ENCODE measurements at places on chromosomes 11 and 22. TPM values are rescaled to one million over a fixed set of nuclear protein-coding genes. Genes with fewer than 3 reads are reported as not detected.

- H3K4me3 ChIP-seq, result no peak overlapping the region
- peaks cover 33% of the 10 kb centered on the region for H3K4me1 ChIP-seq
- H3K27me3 ChIP-seq, result no peaks in the 10 kb centered on the region
- H3K36me3 ChIP-seq, result peaks cover 4% of the 10 kb centered on the region
- no peak overlapping the region for H3K27ac ChIP-seq
Measured at GRCh38 chr11:108751444-108751843, 86.6 kb downstream of the DDX10 start.

GRCh38 chr11:86637988-86638387, 34.4 kb downstream of the ME3 start:
- no peaks in the 10 kb centered on the region for H3K36me3 ChIP-seq
- H3K4me1 ChIP-seq, result peaks cover 7% of the 10 kb centered on the region

PANX2 gene
- total RNA-seq, result 3.5 TPM

- no peaks in the 10 kb centered on the region for H3K36me3 ChIP-seq
- no peak overlapping the region for H3K27ac ChIP-seq
- no peaks in the 10 kb centered on the region for H3K4me1 ChIP-seq
- no peak for DNase-seq
Measured at GRCh38 chr11:92881940-92882450, 87.5 kb upstream of the MTNR1B start.

DNA sequence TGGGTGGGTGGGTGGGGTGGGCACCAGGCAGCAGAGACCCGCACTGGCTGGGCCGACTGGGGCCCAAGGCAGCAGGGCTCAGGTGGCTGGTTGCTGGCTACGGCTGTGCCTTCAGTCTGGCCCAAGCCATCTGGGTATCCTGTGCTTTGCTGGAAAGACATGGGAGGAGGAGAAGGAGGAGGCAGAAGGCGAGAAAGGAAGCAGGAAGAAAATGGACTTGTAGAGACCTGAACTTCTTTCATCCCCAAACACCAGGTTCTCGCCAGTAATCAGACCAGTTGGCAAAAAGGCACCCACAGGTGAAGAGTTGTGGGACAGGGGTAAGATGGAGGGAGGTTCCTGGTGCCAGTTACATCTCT, 78.8 kb downstream of the IGLL1 start:
- DNase-seq, result no peak
- H3K36me3 ChIP-seq, result no peaks in the 10 kb centered on the region
- H3K27me3 ChIP-seq, result no peaks in the 10 kb centered on the region
- no peak overlapping the region for H3K27ac ChIP-seq
- no peak overlapping the region for H3K4me3 ChIP-seq

GRCh38 chr11:110134110-110134509, 40.9 kb downstream of the ZC3H12C start:
- no peak for DNase-seq
- no peak overlapping the region for H3K4me3 ChIP-seq
- no peaks in the 10 kb centered on the region for H3K36me3 ChIP-seq
- peaks cover 7% of the 10 kb centered on the region for H3K27me3 ChIP-seq
- H3K4me1 ChIP-seq, result no peaks in the 10 kb centered on the region

A4GALT gene
- total RNA-seq, result not detected

CRYBB3 gene
- 0.27 TPM for total RNA-seq

GRCh38 chr22:43171019-43171491, 15.9 kb downstream of the TTLL12 start:
- H3K4me1 ChIP-seq, result no peaks in the 10 kb centered on the region
- no peak overlapping the region for H3K27ac ChIP-seq
- no peak overlapping the region for H3K4me3 ChIP-seq
- peaks cover 20% of the 10 kb centered on the region for H3K36me3 ChIP-seq
- H3K27me3 ChIP-seq, result no peaks in the 10 kb centered on the region
- no peak for DNase-seq

- peaks cover 20% of the 10 kb centered on the region for H3K27me3 ChIP-seq
- H3K27ac ChIP-seq, result no peak overlapping the region
Measured at GRCh38 chr11:61543606-61544306, 35.2 kb downstream of the LRRC10B start.

GRCh38 chr22:49228431-49229037, 599.1 kb downstream of the BRD1 start:
- no peaks in the 10 kb centered on the region for H3K36me3 ChIP-seq
- peaks cover 2% of the 10 kb centered on the region for H3K27me3 ChIP-seq
- no peak overlapping the region for H3K4me3 ChIP-seq
- no peak for DNase-seq
- no peak overlapping the region for H3K27ac ChIP-seq

- peaks cover 1% of the 10 kb centered on the region for H3K36me3 ChIP-seq
- no peak overlapping the region for H3K4me3 ChIP-seq
- H3K4me1 ChIP-seq, result peaks cover 4% of the 10 kb centered on the region
- H3K27me3 ChIP-seq, result no peaks in the 10 kb centered on the region
- no peak overlapping the region for H3K27ac ChIP-seq
Measured at GRCh38 chr22:49642331-49642730, 185.3 kb downstream of the BRD1 start.

HPS4 gene
- total RNA-seq, result 41.7 TPM

- H3K4me1 ChIP-seq, result peaks cover 20% of the 10 kb centered on the region
- H3K27ac ChIP-seq, result no peak within 1 kb of the TSS
- H3K4me3 ChIP-seq, result no peak within 1 kb of the TSS
- DNase-seq, result no peak
Measured at GRCh38 chr22:30079952-30080533, at the start of gene HORMAD2. HORMAD2 (plus strand) TSS chr22:30080464; CDS start chr22:30093953, 13,489 bp downstream.

- H3K4me3 ChIP-seq, result no peak overlapping the region
- H3K4me1 ChIP-seq, result peaks cover 67% of the 10 kb centered on the region
- H3K36me3 ChIP-seq, result peaks cover 3% of the 10 kb centered on the region
- H3K27ac ChIP-seq, result peak overlapping the region; percentile 76
Measured at GRCh38 chr11:72744474-72744873, 7.7 kb downstream of the ARAP1 start.

DNA sequence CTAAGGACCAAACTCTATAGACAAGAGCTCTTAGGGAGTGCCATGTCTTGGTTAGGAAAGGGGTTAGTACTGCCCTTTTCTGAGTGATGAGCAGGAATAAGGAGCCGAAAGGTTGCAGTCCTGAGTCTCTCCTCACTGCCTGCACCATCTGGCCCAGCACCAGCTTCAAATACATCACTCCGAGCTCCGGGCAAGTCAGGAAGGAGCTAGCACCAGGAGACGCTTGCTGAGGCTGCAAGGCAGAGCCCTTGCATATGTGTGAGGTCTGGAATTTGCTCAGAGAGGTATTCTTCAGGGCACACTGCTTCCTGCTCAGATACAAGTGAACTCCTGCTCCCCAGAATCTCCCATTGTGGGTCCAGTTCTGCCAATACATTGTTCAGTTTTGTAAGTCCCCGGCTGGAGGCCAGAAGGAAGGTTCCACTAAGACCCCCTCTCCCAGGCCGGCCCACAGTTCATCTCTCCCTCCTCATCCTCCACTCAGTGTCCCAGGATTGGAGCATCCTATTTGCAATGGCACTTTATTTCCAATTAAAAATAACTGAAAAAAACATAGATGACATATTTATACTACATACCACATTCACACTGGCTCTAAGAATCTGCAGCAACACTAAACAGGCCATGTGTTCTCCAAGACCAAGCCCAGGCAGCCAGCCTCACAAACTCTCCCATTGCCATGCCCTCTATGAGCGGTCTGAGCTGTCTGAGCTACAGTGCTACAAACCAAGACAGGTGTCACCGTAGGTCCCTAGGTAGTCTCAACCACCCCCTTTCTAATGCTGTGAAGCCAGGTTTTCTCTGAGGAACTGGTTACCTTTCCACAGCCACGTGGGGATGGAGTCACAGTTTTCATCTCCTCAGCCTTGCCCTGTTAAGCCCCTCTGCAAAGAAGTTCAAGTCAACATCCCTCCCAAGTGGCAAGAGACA, 55.1 kb upstream of the SPATA19 start:
- no peak overlapping the region for H3K27ac ChIP-seq
- no peak for DNase-seq
- no peaks in the 10 kb centered on the region for H3K4me1 ChIP-seq
- H3K27me3 ChIP-seq, result no peaks in the 10 kb centered on the region
- no peak overlapping the region for H3K4me3 ChIP-seq

GRCh38 chr22:39896313-39896996, 2.9 kb upstream of the ENTHD1 start:
- DNase-seq, result no peak
- no peak overlapping the region for H3K4me3 ChIP-seq
- H3K27ac ChIP-seq, result no peak overlapping the region
- peaks cover under 1% of the 10 kb centered on the region for H3K36me3 ChIP-seq
- peaks cover 30% of the 10 kb centered on the region for H3K4me1 ChIP-seq
- no peaks in the 10 kb centered on the region for H3K27me3 ChIP-seq

- H3K27ac ChIP-seq, result no peak overlapping the region
- no peak for DNase-seq
- no peaks in the 10 kb centered on the region for H3K36me3 ChIP-seq
- peaks cover 3% of the 10 kb centered on the region for H3K27me3 ChIP-seq
- H3K4me3 ChIP-seq, result no peak overlapping the region
Measured at GRCh38 chr11:15854245-15854644, 502.1 kb downstream of the SOX6 start.

DNA sequence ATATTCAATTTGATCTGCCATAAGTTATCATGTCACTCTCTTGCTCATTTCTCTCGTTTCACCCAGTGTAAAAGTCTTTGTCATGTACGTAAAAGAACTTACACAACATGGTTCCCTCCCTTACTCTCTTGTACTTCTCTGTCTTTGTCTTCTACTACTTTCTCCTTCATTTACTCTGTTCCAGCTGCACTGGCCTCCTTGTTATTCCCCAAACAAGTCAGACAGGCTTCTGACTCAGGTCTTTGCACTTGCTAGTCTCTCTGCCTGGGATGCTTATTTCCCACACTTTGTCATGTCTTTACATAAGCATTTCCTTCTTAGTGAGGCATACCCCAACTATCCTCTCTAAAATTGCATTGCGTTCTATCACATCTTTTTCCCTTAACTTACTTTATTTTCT, 117.3 kb downstream of the CYP2R1 start:
- peaks cover 26% of the 10 kb centered on the region for H3K36me3 ChIP-seq
- no peak overlapping the region for H3K4me3 ChIP-seq
- H3K27ac ChIP-seq, result no peak overlapping the region
- no peaks in the 10 kb centered on the region for H3K27me3 ChIP-seq

- H3K4me1 ChIP-seq, result no peaks in the 10 kb centered on the region
- no peaks in the 10 kb centered on the region for H3K27me3 ChIP-seq
- H3K4me3 ChIP-seq, result no peak overlapping the region
- H3K27ac ChIP-seq, result no peak overlapping the region
Measured at GRCh38 chr22:41254230-41254629, 13.5 kb upstream of the CHADL start.

DNA sequence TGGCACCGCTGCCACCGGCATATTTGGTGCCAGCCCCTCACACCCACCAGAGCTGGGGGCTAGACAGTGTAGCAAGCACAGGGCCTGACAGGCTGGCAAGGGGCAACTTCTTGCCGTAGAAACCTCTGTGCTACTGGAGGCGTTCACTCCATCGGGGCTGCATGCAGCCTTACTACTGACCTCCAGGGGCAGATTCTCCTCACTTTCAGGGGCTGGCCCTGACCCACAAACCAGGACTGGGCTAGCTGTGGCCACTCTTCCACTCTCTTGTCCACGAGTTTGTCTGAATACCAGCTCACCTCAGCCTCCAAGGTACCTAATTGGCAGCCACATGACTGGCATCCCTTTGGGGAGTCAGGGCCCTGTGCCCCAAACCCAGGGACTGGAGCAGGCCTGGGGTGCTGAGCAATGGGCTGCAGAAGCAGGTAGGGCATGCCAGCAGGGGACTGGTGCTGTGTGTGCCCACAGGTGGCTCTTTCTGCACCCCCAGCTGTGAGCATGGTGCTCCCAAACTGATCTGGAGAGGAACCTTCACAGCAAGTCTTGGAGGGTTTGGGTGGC, 2.1 kb upstream of the LMO1 start:
- no peaks in the 10 kb centered on the region for H3K36me3 ChIP-seq
- DNase-seq, result no peak
- no peak overlapping the region for H3K4me3 ChIP-seq
- H3K4me1 ChIP-seq, result peaks cover 11% of the 10 kb centered on the region
- peaks cover 68% of the 10 kb centered on the region for H3K27me3 ChIP-seq
- H3K27ac ChIP-seq, result no peak overlapping the region

- no peaks in the 10 kb centered on the region for H3K4me1 ChIP-seq
- H3K27ac ChIP-seq, result no peak overlapping the region
- H3K27me3 ChIP-seq, result no peaks in the 10 kb centered on the region
- H3K4me3 ChIP-seq, result no peak overlapping the region
- no peaks in the 10 kb centered on the region for H3K36me3 ChIP-seq
- no peak for DNase-seq
Measured at GRCh38 chr11:50098186-50098725, 65.6 kb downstream of the OR4C45 start.

DNA sequence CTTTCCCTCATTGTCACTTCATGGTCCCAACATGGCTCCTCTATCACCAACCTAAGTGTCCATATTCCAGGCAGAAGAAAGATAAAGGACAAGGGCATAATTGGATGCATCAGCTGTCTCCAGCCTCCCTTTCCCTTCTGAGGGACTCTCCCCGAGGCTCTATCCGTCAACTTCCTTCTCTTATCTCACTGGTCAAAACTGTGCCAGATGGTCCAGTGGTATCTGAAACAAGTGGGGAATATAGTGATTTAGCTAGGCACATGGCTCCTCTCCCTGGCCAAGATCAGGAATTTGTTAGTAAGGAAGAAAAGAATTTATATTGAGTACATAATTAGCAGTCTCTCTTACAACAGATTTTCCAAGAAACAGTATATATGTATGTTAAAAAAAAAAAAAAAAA, 12.6 kb upstream of the SPON1 start:
- no peaks in the 10 kb centered on the region for H3K27me3 ChIP-seq
- no peaks in the 10 kb centered on the region for H3K36me3 ChIP-seq
- H3K27ac ChIP-seq, result no peak overlapping the region
- no peak for DNase-seq

- H3K4me1 ChIP-seq, result no peaks in the 10 kb centered on the region
- no peak overlapping the region for H3K4me3 ChIP-seq
- H3K27me3 ChIP-seq, result no peaks in the 10 kb centered on the region
- H3K27ac ChIP-seq, result no peak overlapping the region
Measured at GRCh38 chr11:44791316-44791925, 64.7 kb downstream of the TSPAN18 start.

DNA sequence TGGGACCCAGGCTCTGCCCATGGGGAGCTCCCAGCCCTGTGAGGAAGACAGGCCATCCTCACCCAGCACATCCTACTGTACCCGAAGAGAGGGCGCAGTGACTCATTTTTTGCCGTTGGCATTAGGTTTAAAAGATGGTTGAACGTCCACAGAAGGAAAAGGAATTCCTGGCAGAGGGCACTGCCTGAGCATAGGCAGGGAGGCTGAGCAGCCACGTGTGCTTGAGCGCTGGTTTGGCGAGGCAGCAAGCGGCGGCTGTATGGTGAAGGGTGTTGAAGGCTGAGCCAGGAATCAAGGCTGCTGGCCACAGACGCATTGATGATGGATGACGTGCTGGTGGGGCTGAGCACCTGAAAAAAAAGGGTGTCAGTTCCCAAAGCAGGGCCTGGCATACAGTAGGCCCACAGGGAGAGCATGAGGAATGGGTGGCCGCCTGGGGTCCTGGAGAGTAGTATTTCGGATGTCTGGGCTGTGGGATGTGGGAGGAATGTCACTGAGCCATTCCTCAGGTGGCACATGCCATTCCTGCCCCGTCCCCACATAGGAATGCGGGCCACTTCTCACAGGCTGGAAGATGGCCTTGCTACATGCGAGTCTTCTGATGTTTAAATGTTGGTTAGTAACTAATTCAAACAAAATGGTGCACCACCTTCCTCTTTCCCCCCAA, 112.5 kb downstream of the KIAA1671 start:
- H3K36me3 ChIP-seq, result no peaks in the 10 kb centered on the region
- H3K27ac ChIP-seq, result no peak overlapping the region
- H3K27me3 ChIP-seq, result no peaks in the 10 kb centered on the region
- DNase-seq, result no peak

MISFA gene
- total RNA-seq, result 2.2 TPM
